ENCODE measurements at places on chromosomes 3 and 15.
A peak's percentile ranks its signal among the peaks of the same experiment; 100 is the strongest.

GRCh38 chr15:34079904-34080303 lies 21.8 kb downstream of the EMC7 start:
- DNase-seq: no peak

DNA sequence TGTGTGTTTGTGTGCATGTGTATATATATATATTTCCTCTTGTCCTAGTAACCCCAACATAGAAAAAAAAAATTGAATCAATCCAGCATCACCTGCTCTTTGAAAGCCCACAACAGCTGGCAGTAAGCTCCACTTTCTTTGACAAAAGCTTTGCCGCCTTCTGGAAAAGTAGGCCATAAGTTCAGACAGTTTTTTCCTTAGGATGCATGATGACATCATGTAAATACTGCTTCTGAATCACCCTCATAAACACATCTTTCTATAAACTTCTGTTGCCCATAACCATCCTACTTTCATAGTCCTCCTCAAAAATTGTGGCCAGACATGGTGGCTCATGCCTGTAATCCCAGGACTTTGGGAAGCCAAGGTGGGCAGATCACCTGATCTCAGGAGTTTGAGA lies 67.4 kb downstream of the CSNK1G1 start:
- DNase-seq: peak; percentile 37

- no peak for DNase-seq
Measured at GRCh38 chr3:114671741-114672510, 378.1 kb downstream of the TIGIT start.

- no peak for DNase-seq
Measured at GRCh38 chr3:52217409-52217805, 8.0 kb downstream of the TLR9 start.

- DNase-seq: no peak
Measured at GRCh38 chr3:189494632-189495031, 136.6 kb upstream of the TP63 start.

DNA sequence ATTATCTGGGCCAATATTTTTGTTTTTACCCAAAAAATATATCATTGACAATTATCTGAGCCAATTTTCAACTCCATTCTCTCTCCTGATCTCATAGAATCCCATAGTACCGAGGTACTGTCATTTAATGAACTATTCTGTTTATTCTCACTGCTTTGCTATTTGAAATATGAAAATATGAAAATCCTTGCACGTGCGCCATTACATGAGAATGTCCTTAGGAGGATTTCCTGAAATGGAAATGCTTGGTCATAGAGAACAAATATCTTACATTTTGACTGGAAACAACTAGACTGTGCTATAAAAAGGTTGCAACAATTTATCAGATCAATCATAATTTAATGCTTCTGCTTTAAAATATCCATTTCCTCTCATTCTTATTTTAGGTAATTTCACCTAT lies 18.3 kb downstream of the FRMD4B start:
- no peak for DNase-seq

GRCh38 chr3:44999782-45000181 lies 23.7 kb downstream of the EXOSC7 start:
- no peak for DNase-seq

DNA sequence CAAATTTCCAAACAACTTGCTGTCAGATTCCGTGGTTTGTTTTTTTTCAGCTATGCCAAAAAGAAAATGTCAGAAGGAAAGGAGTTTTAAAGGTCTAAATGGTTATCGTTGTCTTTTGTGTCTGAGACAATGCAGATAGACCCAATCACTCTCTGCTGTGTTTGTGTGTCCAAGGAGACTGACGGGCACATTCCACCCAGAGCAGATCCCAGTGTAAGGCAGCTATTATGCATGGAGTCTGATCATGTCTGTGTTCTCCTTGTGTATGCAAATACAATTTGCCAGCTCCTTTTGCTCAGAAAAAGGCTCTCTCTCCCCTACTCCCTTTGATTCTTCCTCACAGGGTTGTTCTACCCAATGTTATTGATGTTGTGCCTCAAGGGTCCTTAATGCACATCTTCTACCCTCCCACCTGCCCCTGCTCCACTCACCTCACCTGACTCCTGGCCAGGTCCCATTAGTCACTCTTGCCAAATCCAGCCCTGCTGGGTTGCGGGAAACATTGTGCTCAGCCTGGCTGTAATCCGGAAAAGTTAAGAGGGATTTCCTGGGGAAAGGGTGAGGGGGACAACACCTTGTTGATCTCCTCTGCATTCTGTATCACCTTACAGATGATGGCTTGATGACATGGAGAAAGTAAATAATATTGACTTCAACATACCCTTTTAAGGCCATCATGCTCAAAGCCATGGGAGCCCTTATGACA lies 61.0 kb downstream of the OTOL1 start:
- DNase-seq: no peak

Measured in dermis microvascular lymphatic vessel endothelial cell (primary cell).